ENCODE measurements at places on chromosomes 2 and 18. TPM values are rescaled to one million over a fixed set of nuclear protein-coding genes. Genes with fewer than 3 reads are reported as not detected.

- H3K27me3 ChIP-seq, result no peaks in the 10 kb centered on the region
- H3K4me1 ChIP-seq, result no peaks in the 10 kb centered on the region
- H3K36me3 ChIP-seq, result no peaks in the 10 kb centered on the region
- no peak overlapping the region for H3K27ac ChIP-seq
- H3K4me3 ChIP-seq, result no peak overlapping the region
Measured at GRCh38 chr2:43754180-43754579, 19.7 kb upstream of the DYNC2LI1 start.

GRCh38 chr18:52652391-52652790, 312.4 kb downstream of the DCC start:
- H3K27ac ChIP-seq, result no peak overlapping the region
- no peaks in the 10 kb centered on the region for H3K4me1 ChIP-seq
- no peaks in the 10 kb centered on the region for H3K36me3 ChIP-seq

DNA sequence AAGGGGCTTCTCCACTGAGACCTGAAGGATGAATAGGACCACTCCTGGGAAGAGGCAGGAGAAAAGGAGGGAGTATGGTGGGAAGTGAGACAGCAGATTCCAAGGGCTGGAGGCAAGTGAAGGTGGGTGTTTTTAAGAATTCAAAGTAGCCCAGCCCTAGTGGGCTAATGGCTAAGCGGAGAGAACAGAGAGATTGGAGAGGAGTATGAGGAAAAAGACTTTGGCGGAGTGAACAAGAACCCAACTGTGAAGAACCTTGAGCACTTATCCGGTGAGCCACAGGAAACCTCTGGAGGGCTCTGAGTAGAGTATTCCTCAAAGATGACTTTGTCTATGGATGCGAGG, 142.6 kb downstream of the COPS8 start:
- no peak overlapping the region for H3K4me3 ChIP-seq
- DNase-seq, result no peak
- H3K4me1 ChIP-seq, result no peaks in the 10 kb centered on the region

NEB gene
- total RNA-seq, result 8.5 TPM

PPP1R1C gene
- total RNA-seq, result 27.3 TPM

TDRD15 gene
- total RNA-seq, result 0.20 TPM

MTX2 gene
- 42.9 TPM for total RNA-seq

OSR1 gene
- total RNA-seq, result 24.8 TPM
